ENCODE measurements at places on chromosomes 11 and 22.

GRCh38 chr11:83219095-83219494 lies 25.6 kb downstream of the ANKRD42 start:
- DNase-seq = no peak

- DNase-seq = no peak
These were observed at the start of gene NXPE1 for GRCh38 chr11:114559425-114560310. NXPE1 (minus strand) TSS chr11:114559881; CDS start chr11:114551201, 8,680 bp downstream.

- DNase-seq = no peak
These were observed 26.8 kb upstream of the JAM3 start for GRCh38 chr11:134041791-134042696.

- no peak for DNase-seq
These were observed 35.4 kb downstream of the SDHD start for GRCh38 chr11:112121981-112122615.

DNA sequence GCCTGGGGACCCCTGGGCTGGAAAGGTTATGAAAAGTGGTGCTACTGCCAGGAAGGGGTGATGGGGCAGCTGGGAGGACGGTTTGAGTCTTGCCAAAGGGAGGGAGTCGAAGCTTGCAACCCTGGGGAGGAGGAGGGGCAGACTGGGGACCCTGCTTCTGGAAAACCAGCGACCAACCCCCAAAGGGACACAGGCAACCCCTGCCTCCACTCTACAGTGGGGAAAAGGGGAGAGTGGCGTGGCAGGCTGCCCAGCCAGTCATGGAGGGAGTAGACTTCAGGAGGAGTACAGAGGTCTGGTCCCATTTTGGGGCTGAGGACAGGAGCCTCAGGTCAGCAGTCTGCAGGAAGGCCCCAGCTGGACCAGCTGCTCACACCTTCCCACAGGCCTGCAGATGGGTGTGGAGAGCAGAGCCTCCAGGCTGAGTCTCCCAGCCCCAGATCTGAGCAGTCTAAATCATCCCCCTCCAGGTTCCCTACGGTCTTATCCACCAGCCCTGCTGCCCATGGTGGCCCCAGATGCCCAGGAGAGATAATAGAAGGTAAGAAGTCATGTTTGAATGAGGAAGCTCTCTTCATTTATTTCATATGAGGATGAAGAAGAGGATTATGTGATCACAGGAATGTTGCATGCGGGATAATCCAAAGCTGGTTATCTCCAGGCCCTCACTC lies 3.3 kb downstream of the DDT start:
- DNase-seq = no peak

DNA sequence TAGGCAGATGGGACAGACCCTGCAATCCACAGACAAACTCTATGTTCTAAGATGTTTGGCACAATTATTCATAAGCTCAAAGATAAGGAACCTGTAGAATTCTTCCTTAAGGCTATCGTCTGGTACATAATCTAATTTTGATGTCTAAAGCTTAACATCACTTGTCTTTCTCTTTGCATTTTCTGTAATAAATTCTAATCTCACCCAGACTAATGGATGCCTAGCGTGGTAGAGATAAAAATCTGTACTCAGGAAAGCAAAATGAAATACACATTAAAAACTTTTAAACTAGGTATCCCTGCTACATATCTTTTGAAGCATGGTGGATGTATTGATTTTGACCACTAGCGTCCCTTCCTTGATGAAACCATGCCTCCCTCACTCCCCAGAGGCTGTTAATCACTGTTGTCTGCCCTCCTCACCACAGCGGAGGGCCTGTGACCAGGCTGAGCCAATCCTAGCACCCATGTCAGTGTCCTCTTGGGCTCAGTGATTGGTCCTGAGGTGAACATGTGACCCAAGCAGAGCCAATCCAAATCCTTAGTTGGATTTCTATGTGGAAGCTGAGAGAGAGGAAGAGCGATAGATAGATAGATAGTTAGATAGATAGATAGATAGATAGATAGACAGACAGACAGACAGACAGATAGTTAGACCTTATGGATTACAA lies 82.2 kb upstream of the GRK3 start:
- no peak for DNase-seq

DNA sequence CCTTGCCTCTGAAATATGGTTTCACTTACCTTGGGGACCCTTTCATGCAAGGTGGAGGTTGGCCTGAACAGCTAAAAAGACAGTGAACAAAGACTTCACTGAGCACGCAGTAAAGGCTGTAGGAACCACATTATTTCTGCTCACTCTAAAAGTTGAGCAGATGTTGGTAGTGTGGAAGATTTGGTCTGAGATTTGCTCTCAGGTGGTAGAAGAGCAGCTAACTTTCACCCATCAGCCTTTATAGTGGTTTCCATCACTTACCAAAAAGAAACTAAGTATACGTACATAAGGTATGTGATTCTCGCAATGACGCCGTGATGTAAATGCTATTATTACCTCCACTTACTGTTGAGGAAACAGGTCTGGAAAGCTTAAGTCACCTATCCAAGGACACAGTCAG lies 47.3 kb downstream of the PRR5L start:
- no peak for DNase-seq

- DNase-seq = no peak
These were observed 11.5 kb upstream of the TPP1 start for GRCh38 chr11:6630632-6631291.

DNA sequence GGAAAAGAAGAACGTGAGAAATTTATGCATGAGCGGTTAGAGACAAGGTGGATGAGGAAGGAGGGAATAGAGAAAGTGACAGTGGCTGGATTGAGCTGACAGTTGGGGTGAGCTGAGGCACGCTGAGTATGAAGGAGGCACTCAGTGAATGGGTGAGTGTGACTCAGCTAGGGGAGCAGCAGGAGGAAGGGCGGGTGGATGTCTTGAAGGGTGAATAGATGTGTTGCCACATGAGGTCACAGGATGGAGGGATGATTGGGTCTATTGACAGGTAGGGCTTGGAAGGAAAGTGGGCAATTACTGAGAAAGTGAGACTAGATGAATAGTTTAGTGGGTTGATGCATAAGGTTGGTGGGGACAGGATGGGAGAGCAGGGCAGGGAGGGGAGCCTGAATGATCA lies 8.0 kb downstream of the IFITM10 start:
- DNase-seq = no peak

GRCh38 chr11:56967726-56968125 lies 21.0 kb upstream of the OR5AK2 start:
- DNase-seq = no peak

GRCh38 chr11:65499713-65500386 lies 1.0 kb downstream of the MALAT1 start:
- DNase-seq = no peak

- DNase-seq = no peak
These were observed 4.4 kb downstream of the POLA2 start for GRCh38 chr11:65266210-65266609.

GRCh38 chr11:102799681-102800340 lies 1.9 kb upstream of the MMP1 start:
- DNase-seq = no peak

- DNase-seq = no peak
These were observed 1.4 kb upstream of the PPARA start for GRCh38 chr22:46148816-46149511.

- DNase-seq = no peak
These were observed 21.6 kb upstream of the BID start for GRCh38 chr22:17795661-17796548.

All from GF-D8 (cell line).